ENCODE measurements at places on chromosomes 13 and 19. TPM values are rescaled to one million over a fixed set of nuclear protein-coding genes. Genes with fewer than 3 reads are reported as not detected.

DNA sequence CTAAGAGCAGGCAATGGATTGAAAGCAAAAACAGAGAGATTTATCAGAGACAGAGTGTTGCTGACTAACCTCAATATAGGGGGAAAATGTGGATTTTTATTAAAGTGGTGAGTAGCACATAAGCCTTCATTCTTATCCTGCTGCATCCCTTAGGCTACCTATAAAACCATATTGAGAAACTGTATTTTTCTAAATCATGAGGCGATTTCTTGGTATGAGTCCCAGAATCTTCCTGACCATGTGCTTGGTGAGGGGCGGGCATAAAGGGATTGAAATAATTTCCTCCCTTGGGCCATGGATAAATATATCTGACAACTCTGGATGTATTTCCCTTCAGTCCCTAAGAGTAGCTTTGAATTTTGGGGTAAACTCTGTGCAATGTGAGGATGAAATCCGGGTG is 72.8 kb downstream of the EFNB2 start:
- DNase-seq, result no peak
- no peak overlapping the region for H3K27ac ChIP-seq
- H3K27me3 ChIP-seq, result no peaks in the 10 kb centered on the region
- no peaks in the 10 kb centered on the region for H3K36me3 ChIP-seq
- H3K4me3 ChIP-seq, result no peak overlapping the region

DNA sequence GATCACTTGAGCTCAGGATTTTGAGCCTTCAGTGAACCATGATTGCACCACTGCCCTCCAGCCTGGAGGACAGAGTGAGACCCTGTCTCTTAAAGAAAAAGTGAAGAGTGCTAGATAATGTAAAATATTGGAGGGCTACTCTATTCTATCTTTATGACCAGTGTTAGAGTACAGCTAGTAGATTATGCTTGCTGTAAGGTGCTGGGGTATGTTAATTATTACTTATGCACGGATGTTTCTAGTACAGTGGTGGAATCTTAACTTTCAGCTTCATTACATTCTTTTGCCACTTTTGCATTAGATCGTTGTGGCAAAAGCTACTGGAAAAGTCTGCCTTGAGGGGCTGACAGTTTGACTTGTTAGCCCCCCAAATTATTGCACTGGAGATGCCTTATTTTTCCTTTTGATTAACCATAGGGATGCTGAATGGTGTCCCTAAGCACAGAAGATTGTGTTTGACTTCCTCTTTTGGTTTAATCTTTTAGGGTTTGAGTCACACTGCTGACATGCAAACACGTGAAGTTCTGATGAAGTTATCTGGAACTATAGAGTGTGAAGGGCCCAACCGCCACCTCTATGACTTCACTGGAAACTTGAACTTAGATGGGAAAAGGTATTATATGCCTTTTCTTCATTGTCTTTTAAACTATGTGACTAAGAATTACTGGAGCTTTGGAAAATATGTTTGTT is 169.8 kb downstream of the ATP8A2 start:
- no peaks in the 10 kb centered on the region for H3K27me3 ChIP-seq
- DNase-seq, result no peak
- no peak overlapping the region for H3K4me3 ChIP-seq
- no peaks in the 10 kb centered on the region for H3K4me1 ChIP-seq
- H3K36me3 ChIP-seq, result no peaks in the 10 kb centered on the region
- no peak overlapping the region for H3K27ac ChIP-seq

ATP4B gene
- not detected for total RNA-seq

CNN1 gene
- total RNA-seq, result 1,586 TPM

LRRC4B gene
- 2.7 TPM for total RNA-seq

DNA sequence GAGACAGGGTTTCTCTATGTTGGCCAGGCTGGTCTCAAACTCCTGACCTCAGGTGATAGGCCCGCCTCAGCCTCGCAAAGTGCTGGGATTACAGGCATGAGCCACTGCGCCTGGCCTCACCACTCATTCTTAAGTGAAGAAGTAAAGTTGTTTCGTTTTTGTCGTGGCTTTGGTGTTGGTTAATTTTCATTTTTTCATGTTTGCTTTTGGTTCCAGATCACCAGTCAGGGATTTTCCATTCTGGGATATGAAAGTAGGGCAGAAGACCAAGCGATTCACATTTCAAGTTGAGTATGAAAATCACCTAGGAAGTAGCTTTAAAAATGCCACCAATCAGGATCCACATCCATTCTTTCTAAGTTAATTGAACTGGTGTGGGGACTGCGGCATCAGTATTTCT is 289.9 kb downstream of the DIAPH3 start:
- H3K4me3 ChIP-seq, result no peak overlapping the region
- H3K27ac ChIP-seq, result no peak overlapping the region
- no peak for DNase-seq
- H3K4me1 ChIP-seq, result no peaks in the 10 kb centered on the region
- H3K27me3 ChIP-seq, result no peaks in the 10 kb centered on the region

DNA sequence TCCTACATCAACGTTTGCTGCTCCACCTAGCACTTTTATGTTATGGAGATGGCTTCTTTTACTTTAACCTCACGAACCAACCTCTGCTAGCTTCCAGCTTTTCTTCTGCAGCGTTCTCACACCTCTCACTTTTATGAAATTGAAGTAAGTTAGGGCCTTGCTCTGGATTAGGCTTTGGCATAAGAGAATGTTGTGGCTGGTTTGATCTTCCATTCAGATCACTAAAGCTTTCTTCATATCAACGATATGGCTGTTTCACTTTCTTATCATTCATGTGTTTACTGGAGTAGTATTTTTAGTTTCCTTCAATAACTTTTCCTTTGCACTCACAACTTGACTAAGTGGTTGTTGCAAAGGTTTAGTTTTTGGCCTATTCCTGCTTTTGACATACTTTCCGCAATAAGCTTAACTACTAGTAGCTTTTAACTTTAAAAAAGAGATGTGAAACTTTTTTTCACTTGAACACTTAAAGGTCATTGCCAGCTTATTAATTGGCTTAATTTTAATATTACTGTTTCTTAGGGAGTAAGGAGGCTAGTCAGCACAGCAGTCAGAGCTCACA is 60.0 kb upstream of the SPRY2 start:
- no peak overlapping the region for H3K27ac ChIP-seq
- no peaks in the 10 kb centered on the region for H3K27me3 ChIP-seq
- DNase-seq, result no peak
- H3K4me1 ChIP-seq, result no peaks in the 10 kb centered on the region

KLF1 gene
- not detected for total RNA-seq

DNA sequence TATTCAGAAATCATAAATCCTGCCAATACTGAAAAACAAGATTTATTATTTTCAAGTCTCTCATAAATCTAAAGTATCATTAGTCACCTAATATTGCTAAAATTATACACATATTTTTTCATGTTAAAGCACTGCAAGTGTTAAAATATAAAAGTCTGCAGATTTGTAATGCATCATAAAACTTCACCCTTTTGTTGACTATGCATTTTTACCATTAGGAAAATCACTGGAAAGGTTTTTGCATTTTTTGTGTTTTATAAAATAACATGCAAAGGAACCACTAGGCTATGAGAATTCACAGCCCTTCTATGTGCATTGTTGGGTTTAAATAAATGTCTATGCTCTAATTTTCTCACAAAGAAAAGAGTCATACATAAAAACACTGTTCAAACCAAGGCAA is 407.3 kb downstream of the DACH1 start:
- H3K36me3 ChIP-seq, result no peaks in the 10 kb centered on the region
- H3K27ac ChIP-seq, result no peak overlapping the region
- no peak for DNase-seq
- H3K4me3 ChIP-seq, result no peak overlapping the region
- no peaks in the 10 kb centered on the region for H3K4me1 ChIP-seq

GRCh38 chr13:72637561-72637960 is 89.9 kb downstream of the MZT1 start:
- H3K36me3 ChIP-seq, result no peaks in the 10 kb centered on the region
- H3K27ac ChIP-seq, result no peak overlapping the region
- H3K27me3 ChIP-seq, result no peaks in the 10 kb centered on the region
- no peak for DNase-seq

- DNase-seq, result no peak
- peak overlapping the region; percentile 81 for H3K4me3 ChIP-seq
- H3K4me1 ChIP-seq, result peaks cover 14% of the 10 kb centered on the region
- H3K27me3 ChIP-seq, result no peaks in the 10 kb centered on the region
- H3K27ac ChIP-seq, result peak overlapping the region; percentile 73
- peaks cover 31% of the 10 kb centered on the region for H3K36me3 ChIP-seq
Measured at GRCh38 chr19:19642506-19643157, 825 bp downstream of the GMIP start.

DNA sequence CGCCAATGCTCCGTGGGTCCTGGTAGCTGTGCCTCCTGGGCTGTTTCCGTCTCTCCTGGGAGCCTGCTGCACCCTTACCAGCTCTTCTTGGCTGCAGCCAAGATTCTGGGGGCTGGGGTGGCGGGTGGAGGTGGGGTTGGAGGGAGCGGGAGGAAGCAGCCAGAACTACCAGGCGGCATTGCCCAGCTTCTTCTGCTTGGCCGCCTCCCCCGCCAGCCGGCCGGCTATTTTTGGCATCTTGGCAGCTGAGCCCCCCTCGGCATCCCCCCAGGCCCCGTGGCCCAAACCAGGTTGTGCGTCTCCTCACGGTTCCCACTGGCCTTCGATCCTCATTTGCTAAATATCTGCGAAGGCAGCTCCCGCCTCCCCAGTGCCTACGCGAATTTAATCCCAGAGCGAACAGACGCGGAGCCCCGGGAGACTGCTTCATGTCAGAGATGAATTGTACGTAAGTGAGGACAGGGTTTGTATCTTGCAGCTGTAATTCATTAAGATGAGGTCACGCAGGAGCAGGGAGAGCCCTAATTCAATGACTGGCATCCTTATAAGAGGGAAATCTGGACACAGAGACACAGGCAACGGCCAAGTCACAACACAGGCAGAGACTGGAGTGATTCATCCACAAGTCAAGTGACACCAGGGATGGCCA is 12.8 kb upstream of the PEAK3 start:
- DNase-seq, result peak; percentile 84
- H3K4me3 ChIP-seq, result no peak overlapping the region
- H3K4me1 ChIP-seq, result peaks cover 38% of the 10 kb centered on the region
- peak overlapping the region; percentile 81 for H3K27ac ChIP-seq
- H3K36me3 ChIP-seq, result no peaks in the 10 kb centered on the region

DNA sequence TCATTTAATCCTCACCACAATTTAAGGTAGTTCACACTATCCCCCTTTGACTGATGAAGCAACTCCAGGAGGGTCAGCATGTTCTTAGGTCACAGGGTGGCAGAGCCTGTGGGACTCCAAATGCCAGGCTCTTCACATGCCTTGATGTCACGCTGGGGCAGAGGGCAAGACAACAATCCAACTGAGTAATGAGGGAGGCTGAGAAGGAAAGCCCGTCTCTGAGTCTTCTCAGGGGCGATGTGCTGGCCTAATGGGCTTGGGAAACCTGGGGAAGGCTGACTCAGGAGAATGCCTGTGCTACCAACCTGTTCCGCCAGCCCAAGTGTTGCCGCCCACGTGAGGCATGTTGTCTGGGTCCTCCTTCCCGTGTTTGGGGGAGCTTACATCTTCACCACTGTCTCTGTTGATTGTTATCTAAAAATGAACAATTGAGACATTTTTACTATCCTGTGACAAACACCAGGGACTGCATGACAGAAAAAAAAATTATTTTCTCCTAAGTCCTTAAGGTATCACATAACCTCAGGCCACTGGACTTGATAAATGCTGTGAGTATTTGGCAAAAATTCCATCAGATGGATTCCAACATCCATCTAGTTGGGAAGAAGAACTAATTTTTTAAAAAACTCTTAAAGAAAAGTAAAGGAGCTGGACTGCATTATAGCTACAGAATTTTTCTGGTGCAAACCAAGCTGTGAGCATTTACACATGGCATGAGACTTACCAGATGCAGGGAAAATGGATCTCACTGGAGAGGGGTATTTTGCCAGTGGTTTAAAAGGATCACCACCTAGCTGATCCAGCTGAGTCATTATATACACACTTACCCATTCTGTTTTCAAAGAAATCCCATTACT is 157.5 kb downstream of the RGCC start:
- H3K27ac ChIP-seq, result peak overlapping the region; percentile 69
- H3K36me3 ChIP-seq, result peaks cover 16% of the 10 kb centered on the region
- H3K27me3 ChIP-seq, result no peaks in the 10 kb centered on the region
- H3K4me3 ChIP-seq, result no peak overlapping the region
- no peak for DNase-seq

WASF3 gene
- total RNA-seq, result 12.4 TPM

DNA sequence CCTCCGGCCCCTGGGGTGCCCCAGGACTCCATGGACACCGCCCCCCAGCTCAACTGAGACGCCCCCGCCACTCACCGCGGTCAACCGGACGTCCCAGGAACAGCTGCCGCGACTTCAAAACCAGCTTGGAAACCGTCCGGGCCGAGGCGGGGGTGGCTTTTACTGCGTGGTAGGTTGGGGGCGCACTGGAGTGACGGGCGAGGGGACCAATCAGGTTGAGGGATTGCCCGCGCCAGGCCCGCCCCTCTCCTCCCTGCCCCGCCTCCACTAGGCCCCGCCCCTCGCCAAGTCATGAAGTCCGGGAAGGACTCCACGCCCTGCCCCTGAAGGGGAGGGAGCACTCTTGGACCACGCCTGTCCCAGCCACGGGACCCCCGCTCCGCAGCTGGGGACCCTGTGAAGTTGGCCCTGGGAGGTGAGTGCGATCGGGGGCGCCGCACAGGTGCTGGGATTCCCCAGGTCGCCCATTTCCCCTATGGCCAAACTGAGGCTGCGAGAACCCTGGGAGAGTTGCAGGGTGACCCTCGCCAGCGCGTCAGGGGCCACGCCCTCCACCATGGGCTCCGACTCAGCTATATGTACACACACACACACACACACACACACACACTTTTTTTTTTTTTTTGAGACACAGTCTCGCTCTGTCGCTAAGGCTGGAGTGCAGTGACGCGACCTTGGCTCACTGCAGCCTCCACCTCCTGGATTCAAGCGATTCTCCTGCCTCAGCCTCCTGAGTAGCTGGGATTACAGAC is at the start of gene PLIN3:
Gene PLIN3 (minus strand): TSS at position 134 of the 752 bp plus-strand sequence. CDS start 6,273 bp downstream, outside the sequence.
- H3K4me1 ChIP-seq, result peaks cover 19% of the 10 kb centered on the region
- H3K4me3 ChIP-seq, result peak within 1 kb of the TSS; percentile 76
- no peaks in the 10 kb centered on the region for H3K36me3 ChIP-seq
- no peaks in the 10 kb centered on the region for H3K27me3 ChIP-seq
- peak within 1 kb of the TSS; percentile 89 for H3K27ac ChIP-seq

- H3K27me3 ChIP-seq, result no peaks in the 10 kb centered on the region
- H3K27ac ChIP-seq, result peak overlapping the region; percentile 89
- no peak for DNase-seq
- no peaks in the 10 kb centered on the region for H3K4me1 ChIP-seq
Measured at GRCh38 chr19:892243-892893, 619 bp downstream of the MED16 start.

PTH2 gene
- not detected for total RNA-seq

VSTM1 gene
- not detected for total RNA-seq

LHB gene
- total RNA-seq, result not detected

TSC22D1 gene
- 176 TPM for total RNA-seq
